ENCODE measurements at places on chromosomes 2 and 18. TPM values are rescaled to one million over a fixed set of nuclear protein-coding genes. Genes with fewer than 3 reads are reported as not detected.

- no peak for DNase-seq
Measured at GRCh38 chr18:39523281-39523680, 1957.7 kb upstream of the CELF4 start.

GRCh38 chr18:21146016-21146415 is 34.4 kb upstream of the ROCK1 start:
- DNase-seq: no peak

GRCh38 chr2:216877085-216877484 is 17.2 kb upstream of the TNP1 start:
- DNase-seq: no peak

DNA sequence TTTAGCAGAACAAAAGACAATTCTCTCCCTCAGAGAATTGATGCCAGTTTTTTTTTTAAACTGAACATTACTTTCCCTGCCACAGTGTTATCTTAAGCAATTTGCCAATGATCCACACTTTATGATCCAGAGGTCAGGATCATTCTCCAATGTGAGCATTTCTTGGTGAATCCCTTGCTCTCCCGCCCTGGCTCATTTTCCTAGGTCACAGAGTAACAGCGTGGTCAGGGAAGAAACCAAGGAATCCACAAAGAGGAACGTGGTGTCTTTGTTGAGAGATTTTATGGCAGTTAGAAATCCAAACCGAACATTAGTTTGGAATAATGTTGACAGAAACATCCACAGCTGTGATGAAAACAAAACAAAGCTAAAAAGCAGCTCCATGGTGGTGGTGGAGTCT is 250.3 kb downstream of the TTC32 start:
- no peak for DNase-seq

GRCh38 chr18:32358075-32358474 is 112.6 kb downstream of the GAREM1 start:
- no peak for DNase-seq

- no peak for DNase-seq
Measured at GRCh38 chr18:75205514-75206132, 3.3 kb downstream of the PTGR3 start.

GRCh38 chr2:209845666-209846065 is 74.0 kb downstream of the UNC80 start:
- no peak for DNase-seq

DNA sequence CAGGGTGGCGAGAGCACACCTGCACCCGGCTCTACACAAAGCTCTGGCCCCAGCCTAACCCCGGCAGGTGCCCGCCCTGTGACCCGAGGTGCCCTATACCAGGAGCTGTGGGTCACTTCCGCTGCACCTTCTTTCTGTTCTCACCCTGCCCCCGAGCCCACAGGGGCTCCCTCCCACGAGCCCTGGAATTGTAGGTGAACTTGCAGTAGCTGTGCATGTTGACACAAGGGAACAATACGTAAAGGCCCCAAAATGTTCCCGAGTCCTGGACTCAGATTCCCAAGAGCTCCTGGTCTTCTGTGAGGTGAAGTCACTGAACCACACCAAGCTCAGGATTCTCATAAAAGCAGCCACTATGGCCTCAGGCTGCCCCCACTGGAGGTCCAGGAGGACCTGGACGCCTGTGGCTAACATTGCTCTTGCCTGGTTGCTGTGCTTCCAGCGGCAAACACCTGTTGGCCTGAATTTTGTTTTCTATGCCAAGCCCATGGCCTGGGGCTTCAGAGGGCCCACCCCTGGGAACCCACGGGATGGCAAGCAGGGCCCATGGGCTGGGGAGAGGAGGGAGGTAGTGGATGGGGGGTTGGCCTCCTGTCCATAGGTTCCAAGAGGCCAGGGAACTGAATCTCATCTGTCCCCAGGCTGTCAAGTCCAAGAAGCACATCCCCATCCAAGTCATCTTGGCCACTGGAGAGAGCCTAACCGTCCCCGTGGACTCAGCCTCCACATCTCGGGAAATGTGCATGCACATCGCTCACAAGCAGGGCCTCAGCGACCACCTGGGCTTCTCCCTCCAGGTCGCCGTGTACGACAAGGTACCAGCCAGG is 23.2 kb upstream of the GPR17 start:
- DNase-seq: peak; percentile 68

Gene CNPPD1
- total RNA-seq: 80.1 TPM

Gene POTEC
- not detected for total RNA-seq

Gene SERPINB5
- not detected for total RNA-seq

Gene HOXD4
- total RNA-seq: 3.9 TPM

Gene TNS1
- 580 TPM for total RNA-seq

All from spleen (tissue), 13 donors.